ENCODE measurements at places on chromosomes 1 and 21.

GRCh38 chr1:109241841-109242345 is 7.4 kb upstream of the CELSR2 start:
- DNase-seq, result no peak

GRCh38 chr1:198776602-198777029 is 137.8 kb downstream of the PTPRC start:
- no peak for DNase-seq

DNA sequence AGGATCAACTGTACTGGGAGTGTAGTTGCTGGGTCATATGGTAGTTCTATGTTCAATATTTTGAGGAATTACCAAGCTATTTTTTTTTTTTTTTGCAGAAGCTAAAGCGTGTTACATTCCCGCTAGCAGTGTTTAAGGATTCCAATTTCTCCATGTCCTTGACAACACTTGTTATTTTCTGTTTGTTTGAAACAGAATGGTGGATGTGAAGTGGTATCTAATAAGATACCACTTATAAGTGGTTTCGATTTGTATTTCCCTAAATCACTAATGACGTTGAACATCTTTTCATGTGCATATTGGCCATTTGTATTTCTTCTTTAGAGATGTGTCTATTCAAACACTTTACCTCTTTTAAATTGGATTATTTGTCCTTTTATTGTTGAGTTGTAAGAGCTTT is 112.2 kb downstream of the DISP1 start:
- DNase-seq, result no peak

GRCh38 chr1:21308847-21309652 is 18.8 kb upstream of the ECE1 start:
- no peak for DNase-seq

DNA sequence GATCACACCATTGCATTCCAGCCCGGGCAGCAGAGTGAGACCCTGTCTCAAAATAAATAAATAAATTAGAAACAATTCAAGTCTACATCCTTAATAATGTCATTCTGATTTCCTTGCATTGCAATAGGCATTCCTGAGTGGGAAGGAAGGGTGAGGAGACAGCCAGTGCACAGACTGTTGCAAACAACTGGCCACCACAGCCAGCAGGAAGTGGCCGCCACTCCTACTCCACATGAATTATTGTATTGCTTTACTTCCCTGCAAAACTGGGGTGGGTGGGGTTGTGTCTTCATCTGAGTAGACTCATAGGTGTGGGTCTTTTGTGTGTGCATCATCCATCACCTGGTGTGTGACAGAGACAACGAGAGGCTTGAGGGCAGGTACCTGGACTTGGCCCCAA is 60.1 kb downstream of the OPTC start:
- DNase-seq, result no peak

GRCh38 chr1:168297019-168297730 is 16.5 kb downstream of the TBX19 start:
- no peak for DNase-seq

DNA sequence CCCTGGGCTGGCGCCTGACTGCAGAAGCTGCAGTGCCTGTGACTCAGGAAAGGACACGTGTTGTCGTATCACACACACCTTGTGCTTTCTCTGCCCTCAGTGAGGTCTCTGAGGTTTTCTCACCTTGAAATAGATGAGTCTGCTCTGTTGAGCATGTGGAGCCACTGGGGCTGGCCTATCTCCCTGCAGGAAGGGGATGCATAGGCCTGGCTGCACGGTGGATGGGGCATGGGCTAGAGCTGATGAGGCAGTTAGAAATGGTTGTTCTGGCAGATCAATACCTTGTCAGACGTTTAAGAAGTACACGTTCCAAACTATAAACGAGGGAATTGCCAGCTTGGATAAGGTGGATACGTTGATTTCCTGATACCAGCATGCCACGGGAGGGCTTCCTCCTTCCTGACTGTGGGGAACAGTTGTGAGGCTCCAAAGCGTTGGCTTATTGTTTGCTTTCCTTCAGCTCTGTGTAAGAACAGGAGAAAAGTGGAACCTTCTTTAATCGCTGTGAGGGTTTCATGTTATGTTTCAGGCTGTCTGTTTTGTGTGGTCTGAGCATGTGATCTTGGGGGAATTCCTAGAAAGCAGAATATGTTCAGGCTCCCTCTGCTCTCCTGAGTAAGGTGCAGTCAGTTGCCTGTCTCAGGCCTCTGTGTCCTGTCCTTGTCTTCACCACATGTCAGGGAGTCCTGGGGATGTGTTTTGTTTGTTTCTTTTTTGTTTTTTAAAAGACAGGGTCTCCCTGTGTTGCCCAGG is 44.8 kb downstream of the PCNT start:
- DNase-seq, result peak; percentile 8

- DNase-seq, result peak; percentile 34
These were observed 64.0 kb downstream of the SAMSN1 start for GRCh38 chr21:14482165-14482564.
